EL (cell line): ENCODE measurements at places on chromosomes 16 and 17.
A peak's percentile ranks its signal among the peaks of the same experiment; 100 is the strongest.

DNA sequence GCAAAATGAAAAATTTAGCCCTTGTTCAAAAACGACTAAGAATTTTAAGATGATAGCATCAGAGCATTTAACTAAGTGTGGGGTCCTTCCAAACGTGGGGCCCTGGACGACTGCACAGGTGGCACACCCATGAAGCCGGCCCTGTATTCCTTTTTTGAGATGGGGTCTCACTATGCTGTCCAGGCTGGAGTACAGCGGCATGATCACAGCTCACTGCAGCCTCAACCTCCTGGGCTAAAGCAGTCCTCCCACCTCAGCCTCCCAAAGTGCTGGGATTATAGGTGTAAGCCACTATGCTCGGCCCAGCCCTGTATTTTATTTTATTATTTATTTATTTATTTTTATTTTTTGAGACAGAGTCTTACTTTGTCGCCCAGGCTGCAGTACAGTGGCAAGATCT lies 90.7 kb upstream of the CDC42EP4 start:
- no peak for DNase-seq

GRCh38 chr17:57482657-57483056 lies 226.3 kb downstream of the MSI2 start:
- peak; percentile 20 for DNase-seq

DNA sequence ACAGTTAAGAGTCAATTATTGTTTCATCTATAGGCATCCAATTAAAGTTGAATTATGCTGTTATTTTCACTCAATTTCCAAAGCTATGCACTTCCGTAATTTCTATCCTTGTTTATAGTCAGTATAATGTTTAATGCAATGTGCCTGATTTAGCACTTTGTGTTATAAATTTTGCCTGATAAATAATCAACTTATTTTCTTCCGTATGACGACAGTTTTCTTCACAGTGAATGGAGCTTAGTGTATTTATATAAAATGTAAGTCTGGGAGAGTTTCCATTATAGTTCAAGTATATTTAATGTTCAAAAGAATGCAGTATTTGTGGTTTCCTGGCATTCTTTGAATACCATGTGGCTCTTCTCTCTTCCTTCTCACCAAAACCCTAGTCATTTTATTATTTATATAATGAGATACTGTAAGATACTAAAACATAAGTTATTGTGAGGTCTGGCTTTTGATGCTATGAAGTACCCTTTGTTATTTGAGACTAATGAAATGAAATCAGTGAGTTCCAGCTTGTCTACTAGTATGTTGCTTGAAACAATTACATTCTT lies 240.6 kb downstream of the PRKCA start:
- DNase-seq = peak; percentile 89

GRCh38 chr16:17607075-17607509 lies 136.3 kb upstream of the XYLT1 start:
- DNase-seq = no peak

DNA sequence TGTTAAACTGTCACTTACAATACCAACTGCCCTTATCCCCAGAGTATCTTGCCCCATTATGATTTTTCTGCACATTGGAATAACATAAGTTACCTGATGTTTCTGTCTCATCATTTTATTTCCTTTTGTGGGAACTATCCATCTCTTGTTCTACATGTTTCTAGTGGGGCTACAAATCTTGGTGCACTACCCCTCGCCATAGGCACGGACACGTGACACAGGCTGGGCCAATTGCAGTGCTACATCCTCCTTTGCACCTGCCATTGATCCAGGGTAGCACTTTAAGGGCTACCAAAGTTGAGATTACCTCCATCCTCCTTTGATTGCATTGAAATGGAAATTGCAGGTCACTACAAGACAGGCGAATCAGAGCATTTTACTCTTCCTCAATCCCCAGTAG lies 14.2 kb upstream of the SYT17 start:
- DNase-seq = peak; percentile 39

- no peak for DNase-seq
Measured at GRCh38 chr17:80492343-80493136, 16.1 kb upstream of the NPTX1 start.

DNA sequence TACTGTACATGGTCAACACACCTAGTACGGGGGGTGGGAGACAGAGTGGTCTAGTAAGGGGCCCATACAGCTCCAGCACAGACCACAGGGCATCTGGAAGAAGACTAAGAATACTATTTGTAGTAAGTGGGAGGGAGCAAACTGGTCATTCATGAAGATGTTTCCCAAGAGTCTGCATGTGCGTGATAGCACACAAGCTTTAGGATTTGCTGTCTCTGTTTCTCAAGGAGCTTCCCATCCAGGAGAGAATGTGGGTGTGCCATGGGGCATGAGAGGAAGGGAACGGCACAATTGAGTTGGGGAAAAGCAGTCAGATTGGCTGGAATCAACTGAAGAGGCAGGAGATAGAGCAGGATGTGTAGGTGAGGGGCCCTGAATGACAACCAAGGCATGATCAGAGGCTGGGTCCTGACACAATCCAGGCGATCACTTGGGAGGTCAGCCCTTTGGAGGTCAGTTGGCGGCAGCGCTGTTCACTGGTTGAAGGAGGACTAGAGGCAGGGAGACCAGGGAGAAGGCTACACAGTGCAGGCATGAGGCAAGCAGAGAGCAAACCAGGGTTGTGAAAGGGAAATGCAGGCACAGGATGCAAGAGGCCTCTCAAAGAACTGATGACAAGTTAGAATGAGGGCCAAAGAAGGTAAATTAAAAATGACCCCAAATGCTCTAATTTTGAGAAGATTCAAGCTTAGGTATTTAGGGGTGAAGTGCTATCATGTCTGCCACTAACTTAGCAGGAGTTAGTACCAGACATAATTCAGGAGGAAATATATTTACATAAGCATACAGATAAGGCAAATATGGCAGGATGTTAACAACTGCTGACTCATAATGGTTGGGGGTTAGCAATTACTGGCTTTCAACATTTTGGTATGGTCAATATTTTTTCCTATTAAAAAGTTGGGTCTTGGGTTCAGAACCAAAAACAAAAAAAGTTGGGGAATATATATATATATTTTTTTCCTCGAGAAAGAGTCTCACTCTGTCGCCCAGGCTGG lies 10.3 kb downstream of the UBE2O start:
- DNase-seq = peak; percentile 34

DNA sequence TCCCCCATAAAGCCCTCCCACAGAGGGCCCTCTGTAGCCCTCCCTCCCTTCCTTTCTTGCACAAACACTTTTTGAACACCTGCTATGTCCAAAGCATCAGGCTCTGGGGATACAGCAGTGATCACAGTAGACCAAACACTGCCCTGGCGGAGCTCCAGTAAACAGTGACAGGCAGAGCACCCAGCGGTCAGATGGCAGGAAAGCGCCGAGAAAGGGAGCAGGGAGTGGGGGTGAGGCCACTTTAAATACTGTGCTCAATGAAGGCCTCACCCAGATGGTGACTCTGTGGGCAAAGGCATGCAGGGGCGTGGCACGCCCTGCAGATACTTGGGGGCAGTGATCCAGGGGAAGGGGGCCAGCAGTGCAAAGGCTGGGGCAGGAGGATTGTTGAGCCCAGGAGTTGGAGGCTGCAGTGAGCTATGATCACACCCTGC lies 7.6 kb downstream of the PRR29 start:
- peak; percentile 28 for DNase-seq
